ENCODE measurements at places on chromosomes 16 and 17.

DNA sequence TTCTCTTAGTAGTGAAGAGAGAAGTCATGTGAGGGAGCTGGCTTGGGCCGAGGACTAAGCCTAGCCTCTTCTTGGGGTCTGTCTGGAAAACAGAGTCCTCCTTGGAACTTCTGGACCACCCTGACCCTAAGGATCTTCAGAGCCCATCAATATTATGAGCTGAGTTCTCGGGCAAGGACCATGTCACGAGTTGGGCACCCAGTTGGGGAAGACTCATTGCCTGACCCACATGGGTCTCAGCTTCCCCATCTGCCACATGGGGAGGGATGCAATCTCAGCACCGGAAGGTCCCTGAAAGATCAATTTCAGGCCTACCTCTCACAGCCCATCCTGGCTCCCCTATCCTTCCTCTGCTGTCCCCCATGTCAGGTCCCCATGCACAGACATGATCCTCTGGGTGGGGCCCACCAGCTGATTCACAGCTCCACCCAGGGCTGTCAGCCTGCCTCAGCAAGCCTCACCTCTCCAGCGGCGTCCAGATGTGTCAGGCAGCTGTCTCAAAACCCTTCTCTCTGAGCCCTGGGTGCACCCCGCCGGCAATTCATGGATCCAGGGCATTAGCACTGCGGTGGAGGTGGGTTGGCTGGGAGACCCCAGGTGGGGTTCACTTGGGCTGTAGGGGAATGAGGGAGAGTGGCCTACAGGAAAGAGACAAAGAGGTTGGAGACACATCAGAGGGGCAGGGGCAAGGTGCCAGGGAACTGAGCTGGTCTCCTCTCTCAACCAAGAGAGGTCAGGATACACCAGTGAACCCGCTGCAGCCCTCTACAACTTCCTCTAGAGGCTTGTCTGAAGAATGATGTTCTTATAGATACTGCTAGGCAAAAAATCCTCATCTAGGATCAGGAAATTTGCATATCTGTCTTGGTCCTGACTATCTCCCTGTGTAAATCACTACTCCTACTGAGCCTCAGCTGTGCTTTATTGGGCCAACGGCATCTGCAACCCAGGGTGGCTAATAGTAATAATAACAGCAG is 1.8 kb downstream of the NLRP1 start:
- no peak for DNase-seq

- DNase-seq: no peak
Observed at GRCh38 chr16:24853830-24854229, 8.1 kb downstream of the SLC5A11 start.

DNA sequence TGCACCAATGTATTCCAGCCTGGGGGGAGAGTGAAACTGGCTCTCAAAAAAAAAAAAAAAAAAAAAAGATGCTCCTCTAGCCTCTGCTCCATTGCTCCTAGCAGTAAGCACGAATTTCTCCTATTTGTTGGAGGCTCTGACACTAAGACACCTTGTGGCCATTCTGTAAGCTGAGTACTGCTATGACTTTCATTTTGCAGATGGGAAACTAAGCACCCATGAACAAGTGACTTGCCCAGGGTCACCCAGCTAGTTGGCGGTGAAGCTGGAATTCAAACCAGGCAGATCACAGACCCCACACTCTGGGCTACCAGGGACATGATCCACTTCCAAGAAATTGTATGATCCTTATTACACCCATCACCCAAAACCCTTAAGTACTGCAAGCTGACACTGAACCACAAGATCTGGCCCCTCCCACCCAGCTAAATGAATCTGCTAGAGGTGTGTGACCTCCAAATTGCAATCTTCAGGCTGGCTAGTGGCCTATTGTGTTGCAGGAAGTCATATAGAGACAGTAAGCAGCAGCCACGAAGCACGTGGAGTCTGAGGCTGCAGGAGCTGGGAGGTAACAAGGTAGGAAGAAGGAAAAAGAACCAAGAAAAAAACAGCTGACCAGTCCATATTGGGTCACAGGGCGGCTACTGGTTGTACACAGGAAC is 209.4 kb downstream of the XYLT1 start:
- DNase-seq: no peak

- DNase-seq: no peak
Observed at GRCh38 chr16:73771196-73772064, 525.2 kb upstream of the PSMD7 start.

GRCh38 chr17:48551596-48552465 is 6.9 kb upstream of the HOXB2 start:
- no peak for DNase-seq

GRCh38 chr16:85678016-85678415 is 10.7 kb downstream of the GINS2 start:
- no peak for DNase-seq

- DNase-seq: no peak
Observed at GRCh38 chr16:83842291-83842690, 34.5 kb downstream of the HSBP1 start.

GRCh38 chr16:15857724-15858560 is 1.1 kb upstream of the MYH11 start:
- DNase-seq: no peak

GRCh38 chr16:8251298-8251697 is 339.0 kb downstream of the TMEM114 start:
- no peak for DNase-seq

DNA sequence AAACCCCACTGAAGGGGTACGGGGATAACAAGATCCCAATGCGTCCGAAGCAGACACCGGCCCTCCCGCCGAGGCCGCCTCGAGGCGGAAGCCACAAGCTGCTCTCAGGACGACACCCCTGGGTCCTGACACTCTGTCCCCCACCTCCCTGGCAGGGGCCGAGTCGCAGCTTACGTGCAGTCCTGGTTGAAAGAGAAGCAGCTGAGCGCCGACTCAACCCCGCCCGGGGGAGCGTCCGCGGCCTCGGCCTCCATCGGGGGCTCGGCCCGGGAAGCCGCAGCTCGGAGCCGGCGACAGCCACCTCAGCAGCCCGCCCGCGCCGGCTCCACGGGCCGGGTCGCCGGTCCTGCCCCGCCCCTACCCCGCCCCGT is at the start of gene WIPI1:
TSS of gene WIPI1 (minus strand) at position 329 of the 371 bp plus-strand sequence. CDS start at position 254, 75 bp downstream.
- no peak for DNase-seq

- DNase-seq: no peak
Observed at GRCh38 chr17:60106340-60107059, 27.8 kb upstream of the HEATR6 start.

GRCh38 chr17:82105882-82106687 is 8.0 kb upstream of the FASN start:
- peak; percentile 35 for DNase-seq

DNA sequence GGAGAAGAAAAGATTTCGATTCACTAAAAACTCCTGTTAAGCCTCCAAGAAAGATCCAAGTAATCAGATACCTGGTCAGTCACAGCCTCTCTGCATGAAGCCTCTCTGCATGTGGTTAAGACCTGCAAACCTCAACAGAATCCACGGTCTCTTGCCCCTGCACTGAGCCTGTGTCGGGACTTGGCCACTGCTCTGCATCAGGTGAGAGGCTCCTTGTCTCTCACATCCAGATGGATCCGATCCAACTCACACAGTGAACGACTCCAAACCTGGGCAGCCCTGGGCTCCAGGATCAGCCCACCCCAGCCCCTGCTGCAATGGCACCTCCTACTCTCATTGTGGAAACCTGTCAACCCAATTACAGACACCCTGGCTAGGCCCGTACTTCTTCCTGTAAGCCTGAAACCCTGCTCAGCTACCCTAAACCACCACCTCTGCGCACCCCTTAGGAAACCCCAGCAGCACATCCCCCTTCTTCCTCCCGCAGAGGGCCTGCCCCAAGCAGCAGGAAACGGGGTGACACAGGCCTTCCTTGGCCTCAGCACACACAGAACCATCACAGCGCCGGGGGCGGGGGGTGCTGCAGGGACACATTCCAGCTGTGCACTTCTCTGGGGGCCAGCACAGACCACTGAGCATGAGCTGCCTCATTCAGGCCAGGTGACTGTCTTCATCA is 129.5 kb downstream of the ANKRD11 start:
- DNase-seq: peak; percentile 41

- DNase-seq: no peak
Observed at GRCh38 chr17:50920041-50920410, 53.9 kb upstream of the TOB1 start.

- DNase-seq: no peak
Observed at GRCh38 chr17:19470530-19471261, 59.7 kb downstream of the RNF112 start.

DNA sequence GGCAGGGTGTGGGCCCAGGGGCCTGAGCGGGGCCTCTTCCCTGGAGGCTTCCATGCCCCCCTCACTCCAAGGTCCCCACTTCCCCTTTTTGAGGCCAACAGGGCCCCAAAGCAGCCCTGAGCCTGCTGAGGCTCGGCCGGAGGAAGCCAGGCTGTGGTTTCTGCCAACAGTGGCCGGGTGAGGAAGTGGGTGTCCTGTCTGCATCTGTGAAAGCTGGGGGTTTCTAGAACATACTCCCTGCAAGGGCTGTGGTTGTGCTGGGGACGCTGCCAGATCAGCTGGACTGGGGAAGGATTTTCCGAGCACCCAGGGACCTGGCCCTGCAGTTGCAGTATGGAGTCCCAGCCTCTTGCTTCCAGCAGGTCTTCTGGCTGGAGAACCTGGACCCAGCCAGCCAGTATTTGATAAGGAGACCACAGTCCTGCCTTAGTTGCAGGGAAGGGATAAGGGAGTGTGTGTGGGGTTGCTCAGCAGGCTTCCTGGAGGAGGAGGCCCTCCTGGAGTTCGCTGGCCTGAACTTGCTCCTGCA is 15.7 kb downstream of the ADCY7 start:
- DNase-seq: peak; percentile 31

DNA sequence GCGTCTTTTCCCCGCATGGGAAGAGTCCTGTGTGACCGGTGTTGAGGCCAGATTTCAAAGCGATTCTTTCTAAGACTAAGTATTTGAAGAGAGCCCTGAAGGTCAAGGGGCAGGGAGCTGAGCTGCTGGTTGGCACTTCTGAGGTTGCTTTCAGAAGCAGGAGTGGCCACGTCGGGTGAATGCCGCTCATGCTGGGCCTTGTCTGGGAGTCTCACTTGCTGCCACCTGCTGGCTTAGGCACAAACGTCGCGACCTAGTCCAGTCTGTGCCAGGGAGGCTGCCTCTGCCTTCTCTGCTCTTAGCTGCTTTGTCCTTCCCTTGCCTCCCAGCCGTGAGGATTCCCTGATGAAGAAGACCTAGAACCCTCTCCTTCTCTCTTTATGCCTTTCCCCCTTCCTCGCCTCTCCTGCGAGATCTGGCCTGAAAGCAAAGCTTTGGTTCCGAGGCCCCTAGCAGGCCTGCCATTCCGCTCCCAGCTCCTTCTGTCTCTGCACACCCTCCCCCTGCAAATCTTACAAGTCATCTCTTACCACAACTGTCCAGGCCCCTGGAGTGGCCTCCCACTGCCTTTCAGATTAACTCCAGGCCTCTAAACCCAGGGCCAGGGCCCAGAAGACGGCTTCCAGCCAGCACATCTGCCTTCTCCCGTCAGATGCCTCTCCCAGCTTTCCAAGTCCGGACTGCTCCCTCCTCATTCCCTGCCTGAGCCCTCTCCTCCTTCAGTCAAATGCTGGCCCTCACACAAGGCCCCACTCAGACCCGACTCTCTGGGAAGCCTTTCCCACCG is 11.4 kb downstream of the CTNS start:
- DNase-seq: no peak

- no peak for DNase-seq
Observed at GRCh38 chr17:77343031-77343800, 202.4 kb downstream of the SEC14L1 start.

DNA sequence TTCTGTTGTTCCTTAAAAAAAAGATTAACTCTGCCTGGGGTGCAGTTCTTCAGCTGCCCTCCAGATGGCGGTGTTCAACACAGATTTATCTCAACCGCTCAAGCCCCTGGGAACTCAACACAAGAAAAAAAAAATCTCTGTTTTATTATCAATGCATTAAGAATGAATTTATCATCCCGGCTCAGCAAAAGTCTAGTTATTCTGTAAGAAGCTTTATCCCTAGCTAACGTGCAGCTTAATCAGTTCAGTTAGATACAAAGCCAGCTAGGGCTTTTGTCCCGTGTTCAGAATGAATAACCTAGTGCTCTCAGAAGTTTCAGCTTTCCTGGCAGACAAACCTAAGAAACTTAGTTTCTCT is 475.9 kb upstream of the CCL2 start:
- DNase-seq: no peak

All from stimulated activated CD8-positive, alpha-beta memory T cell treated with anti-CD3 and anti-CD28 coated beads, Interleukin-2, amount 100 ng/mL, for 1 hour (primary cell).